ENCODE measurements at places on chromosomes 1 and 21.

DNA sequence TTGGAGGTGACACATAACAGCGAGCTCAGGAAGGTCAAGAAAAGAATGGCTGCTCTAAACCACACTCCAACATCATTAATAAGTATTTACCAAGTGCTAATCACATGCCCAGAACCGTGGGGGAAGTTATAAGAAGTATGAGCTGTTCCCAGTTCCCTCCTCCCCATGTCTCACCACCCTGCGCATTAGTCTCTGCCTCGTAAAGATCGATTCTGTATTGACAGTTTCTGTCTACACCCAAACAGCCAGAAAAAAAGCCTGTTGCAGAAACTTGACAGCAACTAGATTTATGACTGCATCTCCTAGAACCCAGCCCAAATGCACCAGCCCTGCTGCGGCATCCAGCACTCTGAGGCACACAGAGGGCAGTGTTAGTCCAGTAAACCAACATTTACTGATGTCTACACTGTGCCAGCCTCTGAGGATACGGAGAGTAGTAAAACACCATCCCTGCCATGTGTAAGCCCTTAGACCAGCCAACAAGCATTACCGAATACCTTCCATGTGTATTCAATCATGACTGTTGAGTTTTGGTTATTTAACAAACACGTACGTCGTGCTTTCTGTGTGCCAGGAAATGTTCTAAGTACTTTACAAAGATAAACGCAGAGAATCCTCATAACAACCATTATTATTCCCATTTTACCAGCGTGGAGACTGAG is 63.6 kb upstream of the ZBTB40 start:
- H3K27me3 ChIP-seq = peaks cover 5% of the 10 kb centered on the region
- H3K4me3 ChIP-seq = no peak overlapping the region
- no peak for DNase-seq
- no peaks in the 10 kb centered on the region for H3K36me3 ChIP-seq
- no peak overlapping the region for H3K27ac ChIP-seq
- H3K4me1 ChIP-seq = no peaks in the 10 kb centered on the region

DNA sequence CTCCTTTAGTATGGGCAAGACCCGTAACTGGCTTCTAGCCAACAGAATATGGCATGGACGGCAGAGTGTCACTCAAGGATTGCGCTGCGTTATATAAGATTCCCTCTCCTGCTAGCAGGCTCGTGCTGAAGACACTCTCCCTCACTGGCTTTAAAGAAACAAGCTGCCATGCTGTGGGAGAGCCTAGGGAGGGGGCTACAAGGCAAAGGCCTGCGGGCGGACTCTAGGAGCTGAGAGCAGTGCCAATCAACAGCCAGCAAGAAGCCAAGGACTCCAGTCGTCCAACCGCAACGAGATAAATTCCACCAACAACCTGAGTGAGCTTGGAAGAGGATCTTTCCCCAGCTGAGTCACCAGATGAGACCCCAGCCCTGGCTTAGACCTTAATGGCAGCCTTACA is 45.9 kb upstream of the GPR157 start:
- H3K4me3 ChIP-seq = no peak overlapping the region
- no peak for DNase-seq
- H3K4me1 ChIP-seq = peaks cover 4% of the 10 kb centered on the region
- no peaks in the 10 kb centered on the region for H3K27me3 ChIP-seq
- H3K27ac ChIP-seq = no peak overlapping the region
- H3K36me3 ChIP-seq = peaks cover 12% of the 10 kb centered on the region

- H3K4me3 ChIP-seq = peak overlapping the region; percentile 85
- H3K27me3 ChIP-seq = no peaks in the 10 kb centered on the region
- peak; percentile 14 for DNase-seq
Observed at GRCh38 chr1:173475564-173476196, 1.5 kb upstream of the PRDX6 start.

- no peak for DNase-seq
- H3K4me1 ChIP-seq = peaks cover 27% of the 10 kb centered on the region
- no peak overlapping the region for H3K4me3 ChIP-seq
- peaks cover 9% of the 10 kb centered on the region for H3K36me3 ChIP-seq
Observed at GRCh38 chr1:227745568-227746265, 10.5 kb downstream of the SNAP47 start.

DNA sequence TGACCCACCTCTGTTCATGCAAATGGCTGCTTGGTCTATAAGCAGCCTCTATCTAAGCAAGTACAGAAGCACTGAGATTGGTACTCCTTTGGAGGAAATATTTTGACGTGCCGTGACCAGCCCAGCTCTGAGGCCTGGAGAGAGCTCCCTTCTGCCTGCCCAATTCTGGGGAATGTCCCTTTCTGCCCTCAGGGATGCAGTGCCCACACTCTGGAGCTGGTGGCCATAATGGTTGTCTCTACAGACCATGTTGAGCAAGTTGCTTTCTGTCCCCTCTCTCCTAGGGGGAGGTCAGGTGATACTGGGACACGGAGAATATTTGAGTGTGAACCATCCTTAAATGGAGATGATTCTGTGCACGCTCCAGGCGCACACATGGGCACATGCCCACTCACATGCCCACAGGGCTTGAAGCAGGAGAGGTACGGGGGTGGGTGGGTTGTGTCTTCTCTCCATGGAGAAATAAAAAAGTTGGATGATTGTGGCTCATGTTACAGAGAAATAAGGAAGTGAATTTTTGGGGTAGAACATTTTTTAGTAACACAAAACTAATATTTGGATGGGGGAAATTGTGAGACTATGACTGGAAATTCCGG is 13.9 kb upstream of the ALPL start:
- no peaks in the 10 kb centered on the region for H3K4me1 ChIP-seq
- DNase-seq = no peak
- peaks cover 5% of the 10 kb centered on the region for H3K27me3 ChIP-seq
- H3K36me3 ChIP-seq = no peaks in the 10 kb centered on the region
- H3K27ac ChIP-seq = no peak overlapping the region
- no peak overlapping the region for H3K4me3 ChIP-seq
